ENCODE measurements at places on chromosomes 7 and 10.

- DNase-seq, result no peak
Measured at GRCh38 chr7:151384776-151385625, 24.8 kb downstream of the WDR86 start.

GRCh38 chr10:7857262-7857661 lies 39.0 kb downstream of the TAF3 start:
- no peak for DNase-seq

DNA sequence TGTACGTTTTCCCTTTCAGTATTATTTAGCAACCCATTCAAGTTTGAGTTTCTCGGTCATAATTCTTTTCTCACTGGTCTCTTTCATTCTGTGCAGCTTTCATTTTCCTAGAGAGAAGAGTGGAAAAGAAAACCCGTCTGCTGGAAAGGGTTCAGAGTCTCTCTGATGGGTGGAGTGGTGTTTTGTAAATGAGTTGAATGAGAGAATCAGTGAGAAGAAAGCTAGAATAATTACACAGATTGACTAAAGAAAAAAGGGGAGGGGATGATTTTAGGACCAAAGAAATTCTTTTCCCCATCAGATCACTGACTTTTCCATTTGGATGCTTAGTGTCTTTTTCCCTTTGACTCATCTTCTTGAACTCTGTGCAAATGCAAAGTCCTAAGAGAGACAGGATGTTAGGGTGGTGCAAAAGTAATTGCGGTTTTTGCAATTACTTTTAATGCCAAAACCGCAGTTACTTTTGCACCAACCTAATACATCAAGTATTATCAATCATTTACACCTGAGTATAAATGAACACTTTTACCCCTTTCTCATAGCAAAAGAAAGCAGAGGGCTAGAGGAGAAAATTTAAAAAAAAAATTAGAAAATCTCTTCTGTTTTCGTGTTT lies 242.1 kb upstream of the SP4 start:
- no peak for DNase-seq

DNA sequence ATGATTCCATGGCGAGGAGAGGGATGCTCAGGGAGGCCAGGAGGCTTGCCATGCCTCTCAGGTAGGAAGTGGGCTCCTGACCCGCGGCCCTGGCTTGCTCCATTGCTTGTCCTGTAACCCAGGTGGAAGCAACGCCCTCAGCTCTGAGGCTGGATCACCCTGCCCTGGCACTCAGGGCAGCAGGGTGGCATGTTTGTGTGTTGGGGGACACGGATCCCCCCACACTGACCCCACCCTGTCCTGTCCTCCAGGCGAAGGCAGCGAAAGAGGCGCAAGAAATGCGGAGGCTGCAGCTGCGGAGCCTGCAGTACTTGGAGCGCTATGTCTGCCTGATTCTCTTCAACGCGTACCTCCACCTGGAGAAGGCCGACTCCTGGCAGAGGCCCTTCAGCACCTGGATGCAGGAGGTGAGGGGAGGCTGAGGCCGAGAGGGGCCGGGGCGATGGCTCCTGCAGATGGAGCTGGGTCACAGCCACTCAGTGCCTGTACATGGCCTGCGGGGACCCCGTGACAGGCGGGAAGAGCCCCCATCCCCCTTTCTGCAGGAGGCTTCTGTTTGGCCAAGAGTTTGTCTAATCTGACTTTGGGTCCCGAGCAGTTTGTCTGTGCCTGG lies 38.3 kb downstream of the PRF1 start:
- no peak for DNase-seq

DNA sequence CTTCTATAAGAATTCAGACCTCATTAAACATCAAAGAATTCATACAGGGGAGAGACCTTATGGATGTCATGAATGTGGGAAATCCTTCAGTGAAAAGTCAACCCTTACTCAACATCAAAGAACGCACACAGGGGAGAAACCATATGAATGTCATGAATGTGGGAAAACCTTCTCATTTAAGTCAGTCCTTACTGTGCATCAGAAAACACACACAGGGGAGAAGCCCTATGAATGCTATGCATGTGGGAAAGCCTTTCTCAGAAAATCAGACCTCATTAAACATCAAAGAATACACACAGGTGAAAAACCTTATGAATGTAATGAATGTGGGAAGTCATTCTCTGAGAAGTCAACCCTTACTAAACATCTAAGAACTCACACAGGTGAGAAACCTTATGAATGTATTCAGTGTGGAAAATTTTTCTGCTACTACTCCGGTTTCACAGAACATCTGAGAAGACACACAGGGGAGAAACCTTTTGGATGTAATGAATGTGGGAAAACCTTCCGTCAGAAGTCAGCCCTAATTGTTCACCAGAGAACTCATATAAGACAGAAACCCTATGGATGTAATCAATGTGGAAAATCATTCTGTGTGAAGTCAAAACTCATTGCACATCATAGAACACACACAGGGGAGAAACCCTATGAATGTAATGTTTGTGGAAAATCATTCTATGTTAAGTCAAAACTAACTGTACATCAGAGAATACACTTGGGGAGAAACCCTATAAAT lies 24.1 kb downstream of the ZNF37A start:
- no peak for DNase-seq

- no peak for DNase-seq
Measured at GRCh38 chr10:130711072-130711471, 574.9 kb downstream of the GLRX3 start.

Measured in stimulated activated naive CD4-positive, alpha-beta T cell treated with Interleukin-2 at 50 U/mL for 16 hours (primary cell).